Inflammatory macrophage (primary cell): ENCODE measurements at places on chromosomes 6 and 20.

GRCh38 chr6:93388070-93388469, 31.3 kb downstream of the EPHA7 start:
- no peak for DNase-seq

DNA sequence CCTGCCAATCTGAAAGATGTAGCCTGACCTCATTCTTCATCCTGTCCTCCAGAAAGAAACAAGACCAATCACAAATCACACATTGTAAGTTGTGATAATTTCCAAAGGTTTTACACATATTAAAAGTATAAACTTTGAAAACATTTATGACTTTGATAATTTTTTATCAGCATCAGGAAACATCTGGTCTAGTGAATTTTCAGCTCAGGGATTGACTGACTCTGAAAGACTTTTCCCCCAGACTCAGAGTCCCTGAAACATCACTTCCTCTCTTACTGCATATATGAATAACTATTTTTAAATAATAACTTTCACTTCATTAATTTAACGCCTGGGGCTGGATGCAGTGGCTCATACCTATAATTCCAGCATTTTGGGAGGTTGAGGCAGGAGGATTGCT, 48.5 kb upstream of the SSTR4 start:
- no peak for DNase-seq

GRCh38 chr6:76347539-76347938, 275.1 kb upstream of the IMPG1 start:
- no peak for DNase-seq

DNA sequence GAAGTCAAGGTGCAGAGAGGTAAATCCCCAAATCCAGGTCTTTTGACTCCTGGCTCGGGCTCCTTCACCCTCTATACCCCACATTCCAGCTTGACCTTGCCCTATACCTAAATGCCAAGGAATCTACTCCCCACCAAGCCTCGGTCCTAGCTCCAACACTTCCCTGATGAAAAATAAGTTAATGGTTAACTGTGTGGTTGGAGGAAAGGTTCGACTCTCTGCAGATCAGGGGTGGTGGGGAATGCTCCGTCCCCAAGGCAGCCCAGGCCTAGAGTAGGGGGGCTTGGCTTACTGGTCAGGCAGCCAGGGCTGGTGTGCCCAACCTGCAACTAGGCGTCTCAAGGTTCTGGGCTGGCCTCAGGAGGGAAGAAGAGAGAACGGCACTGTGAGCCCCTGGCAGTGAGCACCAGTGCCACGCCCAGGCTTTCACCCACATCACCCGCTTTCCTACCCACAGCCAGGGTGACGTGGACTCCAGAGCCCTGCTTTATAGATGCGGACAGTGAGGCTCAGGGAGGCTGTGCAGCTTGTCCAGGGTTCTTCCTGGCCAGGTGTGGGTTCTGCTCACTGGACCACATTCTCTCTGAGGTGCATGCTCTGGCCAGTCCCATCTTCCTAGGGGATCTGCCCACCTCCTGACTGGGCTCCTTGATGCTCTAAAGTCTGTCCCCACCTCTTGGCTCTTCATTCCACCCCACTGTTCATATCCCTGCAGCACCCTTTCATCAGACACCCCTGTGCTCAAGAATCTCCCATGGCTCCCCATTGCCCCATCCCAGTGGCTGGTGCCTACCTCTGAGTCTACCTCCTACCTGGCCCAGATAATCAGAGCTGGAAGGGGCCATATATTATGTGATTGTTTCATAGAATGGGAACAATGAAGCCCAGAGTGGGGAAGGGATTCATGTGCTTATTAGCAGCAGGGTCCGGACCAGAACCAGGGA, 8.2 kb downstream of the SPDEF start:
- DNase-seq: no peak
